Activated CD8-positive, alpha-beta memory T cell treated with anti-CD3 and anti-CD28 coated beads, Interleukin-2, amount 10 ng/mL, durations not matched to agents 7 days and 5 days (primary cell): ENCODE measurements at places on chromosomes 11 and 22. TPM values are rescaled to one million over a fixed set of nuclear protein-coding genes. Genes with fewer than 3 reads are reported as not detected.

- H3K4me1 ChIP-seq = peaks cover 5% of the 10 kb centered on the region
- no peak overlapping the region for H3K27ac ChIP-seq
- DNase-seq = no peak
- no peak overlapping the region for H3K4me3 ChIP-seq
Observed at GRCh38 chr11:12685229-12685628, 11.0 kb downstream of the TEAD1 start.

GRCh38 chr11:106917973-106918372 is 100.3 kb downstream of the GUCY1A2 start:
- no peak overlapping the region for H3K27ac ChIP-seq
- no peaks in the 10 kb centered on the region for H3K4me1 ChIP-seq
- no peak overlapping the region for H3K4me3 ChIP-seq
- no peak for DNase-seq
- no peaks in the 10 kb centered on the region for H3K36me3 ChIP-seq

- H3K27me3 ChIP-seq = peaks cover 4% of the 10 kb centered on the region
- H3K4me1 ChIP-seq = peaks cover 12% of the 10 kb centered on the region
- DNase-seq = peak; percentile 83
- no peaks in the 10 kb centered on the region for H3K36me3 ChIP-seq
- no peak overlapping the region for H3K4me3 ChIP-seq
Observed at GRCh38 chr11:33987975-33988580, 63.5 kb upstream of the CAPRIN1 start.

- no peak overlapping the region for H3K27ac ChIP-seq
- no peaks in the 10 kb centered on the region for H3K27me3 ChIP-seq
- H3K36me3 ChIP-seq = no peaks in the 10 kb centered on the region
Observed at GRCh38 chr11:27882066-27882697, 181.9 kb upstream of the BDNF start.

GRCh38 chr11:120030411-120030810 is 107.5 kb downstream of the TRIM29 start:
- peak; percentile 37 for DNase-seq
- H3K4me1 ChIP-seq = peaks cover 2% of the 10 kb centered on the region
- H3K36me3 ChIP-seq = no peaks in the 10 kb centered on the region
- H3K4me3 ChIP-seq = no peak overlapping the region

DNA sequence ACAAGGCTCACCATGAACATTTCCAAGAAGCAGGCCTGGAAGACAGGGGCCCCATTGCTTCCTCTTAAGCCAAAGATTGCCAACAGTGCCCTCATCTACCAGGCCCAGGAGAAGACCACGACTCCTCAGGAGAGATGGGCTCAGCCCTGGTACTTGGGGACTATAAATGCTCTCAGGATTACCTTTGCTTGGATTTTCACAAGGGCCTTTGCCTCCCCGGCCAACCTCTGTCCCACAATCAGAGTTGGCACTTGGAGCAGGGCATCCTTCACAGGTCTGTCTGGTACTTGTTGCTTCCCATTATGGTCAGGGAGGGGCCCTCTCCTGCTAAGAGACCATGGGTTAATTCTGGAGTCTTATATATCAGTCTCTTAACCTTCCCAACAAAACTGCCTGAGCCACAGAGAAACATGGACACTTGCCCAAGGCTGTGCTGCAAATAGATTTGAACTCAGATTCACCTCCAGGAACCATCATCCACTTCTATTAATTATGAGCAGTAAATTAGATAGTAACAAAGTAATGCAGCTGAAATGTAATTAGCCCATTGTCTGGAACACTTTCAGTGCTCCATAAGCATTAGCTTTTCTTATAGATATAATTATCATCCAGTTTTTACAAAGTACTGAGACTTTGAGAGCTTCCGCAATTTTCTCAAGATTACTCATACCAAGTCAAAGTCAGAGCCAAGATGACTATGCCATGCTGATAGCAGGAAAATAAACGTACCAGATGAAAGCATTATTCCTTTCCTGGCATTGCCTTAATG is 33.5 kb downstream of the POU2AF3 start:
- H3K36me3 ChIP-seq = no peaks in the 10 kb centered on the region
- no peak overlapping the region for H3K27ac ChIP-seq
- peaks cover 21% of the 10 kb centered on the region for H3K27me3 ChIP-seq
- no peak overlapping the region for H3K4me3 ChIP-seq
- H3K4me1 ChIP-seq = no peaks in the 10 kb centered on the region

- H3K4me1 ChIP-seq = no peaks in the 10 kb centered on the region
- H3K4me3 ChIP-seq = no peak overlapping the region
- no peak overlapping the region for H3K27ac ChIP-seq
- no peaks in the 10 kb centered on the region for H3K36me3 ChIP-seq
- no peaks in the 10 kb centered on the region for H3K27me3 ChIP-seq
- no peak for DNase-seq
Observed at GRCh38 chr11:127392575-127392974, 392.0 kb upstream of the KIRREL3 start.

- no peak overlapping the region for H3K4me3 ChIP-seq
- H3K36me3 ChIP-seq = peaks cover 12% of the 10 kb centered on the region
- no peaks in the 10 kb centered on the region for H3K27me3 ChIP-seq
Observed at GRCh38 chr11:116910378-116910777, 73.0 kb upstream of the APOA1 start.

GRCh38 chr11:11177156-11177808 is 175.8 kb downstream of the CSNK2A3 start:
- peaks cover 2% of the 10 kb centered on the region for H3K4me1 ChIP-seq
- no peak overlapping the region for H3K27ac ChIP-seq
- H3K4me3 ChIP-seq = no peak overlapping the region

DNA sequence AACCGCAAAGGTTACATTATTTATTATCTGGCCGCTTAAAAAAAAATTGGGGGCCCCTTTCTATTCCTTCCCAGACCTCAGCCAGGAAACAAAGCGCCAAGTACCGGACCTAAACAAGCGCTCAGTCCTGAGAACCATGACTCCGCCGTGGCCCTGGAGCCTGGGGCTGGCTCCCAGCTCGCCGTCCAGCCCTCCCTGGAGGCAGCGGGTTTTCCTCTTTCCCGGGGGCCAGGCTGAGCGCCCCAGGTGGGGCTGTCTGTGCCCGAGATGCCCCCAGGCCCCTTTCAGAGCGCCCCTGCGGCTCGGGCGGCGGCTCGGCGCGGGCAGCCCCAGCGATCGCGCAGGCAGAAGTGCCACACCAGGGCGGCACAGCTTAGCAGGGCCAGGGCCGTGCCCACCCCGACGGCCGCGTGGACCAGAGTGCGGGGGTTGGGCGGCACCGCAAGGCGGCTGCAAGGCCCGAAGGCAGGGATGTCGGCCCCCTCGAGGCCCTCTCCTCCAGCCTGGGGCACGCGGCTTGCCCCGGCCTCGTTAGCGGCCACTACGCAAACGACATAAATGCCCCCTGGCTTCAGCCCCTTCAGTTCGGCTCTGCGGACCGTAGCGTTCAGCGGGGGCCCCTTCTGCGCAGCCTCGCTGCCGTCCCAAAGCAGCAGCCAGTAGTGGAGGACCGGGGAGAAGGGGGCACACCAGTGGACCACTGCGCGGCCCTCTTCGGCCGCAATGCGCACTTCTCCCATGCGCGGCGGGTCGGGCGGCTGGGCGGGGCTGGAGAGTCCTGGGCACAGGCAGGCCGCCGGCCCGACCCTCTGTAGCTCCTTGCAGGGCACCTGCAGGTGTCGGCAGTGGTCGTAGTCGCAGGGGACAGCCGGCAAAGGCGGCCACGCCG is 1.6 kb downstream of the LRRN4CL start:
- no peak for DNase-seq
- H3K27me3 ChIP-seq = peaks cover 10% of the 10 kb centered on the region
- no peak overlapping the region for H3K4me3 ChIP-seq
- peaks cover 5% of the 10 kb centered on the region for H3K36me3 ChIP-seq
- H3K4me1 ChIP-seq = no peaks in the 10 kb centered on the region

DNA sequence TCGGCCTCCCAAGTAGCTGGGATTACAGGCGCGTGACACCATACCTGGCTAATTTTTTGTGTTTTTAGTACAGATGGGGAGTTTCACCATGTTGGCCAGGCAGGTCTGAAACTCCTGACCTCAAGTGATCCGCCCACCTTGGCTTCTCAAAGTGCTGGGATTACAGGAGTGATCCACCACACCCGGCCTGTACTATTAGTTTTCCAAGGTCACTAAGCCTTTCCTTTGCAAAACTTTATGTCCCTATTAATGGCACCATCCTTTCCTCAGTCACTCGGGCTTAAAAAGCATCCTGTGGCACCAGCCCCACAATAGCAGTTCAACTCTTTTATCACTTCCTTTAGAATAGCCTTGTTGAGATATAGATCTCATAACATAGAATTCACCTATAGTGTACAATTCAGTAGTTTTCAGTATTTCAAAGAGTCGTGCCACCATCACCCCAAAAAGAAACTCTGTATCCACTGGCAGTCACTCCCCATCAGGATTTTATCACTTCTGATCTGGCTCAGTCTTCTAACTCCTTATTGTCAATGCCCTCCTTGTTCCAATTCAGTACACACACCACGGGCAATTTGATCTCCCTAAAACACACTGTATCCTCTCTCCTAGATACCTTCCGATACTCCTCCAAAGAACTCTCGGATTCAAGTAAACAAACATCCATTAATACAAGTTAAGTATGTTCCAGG is 921 bp upstream of the BCL2L13 start:
- DNase-seq = no peak
- H3K27ac ChIP-seq = peak overlapping the region; percentile 98
- peak overlapping the region; percentile 91 for H3K4me3 ChIP-seq
- H3K27me3 ChIP-seq = no peaks in the 10 kb centered on the region

GRCh38 chr22:32661296-32661695 is 140.2 kb upstream of the TIMP3 start:
- H3K27ac ChIP-seq = no peak overlapping the region
- H3K27me3 ChIP-seq = peaks cover 16% of the 10 kb centered on the region
- no peak for DNase-seq
- no peak overlapping the region for H3K4me3 ChIP-seq
- no peaks in the 10 kb centered on the region for H3K36me3 ChIP-seq

DNA sequence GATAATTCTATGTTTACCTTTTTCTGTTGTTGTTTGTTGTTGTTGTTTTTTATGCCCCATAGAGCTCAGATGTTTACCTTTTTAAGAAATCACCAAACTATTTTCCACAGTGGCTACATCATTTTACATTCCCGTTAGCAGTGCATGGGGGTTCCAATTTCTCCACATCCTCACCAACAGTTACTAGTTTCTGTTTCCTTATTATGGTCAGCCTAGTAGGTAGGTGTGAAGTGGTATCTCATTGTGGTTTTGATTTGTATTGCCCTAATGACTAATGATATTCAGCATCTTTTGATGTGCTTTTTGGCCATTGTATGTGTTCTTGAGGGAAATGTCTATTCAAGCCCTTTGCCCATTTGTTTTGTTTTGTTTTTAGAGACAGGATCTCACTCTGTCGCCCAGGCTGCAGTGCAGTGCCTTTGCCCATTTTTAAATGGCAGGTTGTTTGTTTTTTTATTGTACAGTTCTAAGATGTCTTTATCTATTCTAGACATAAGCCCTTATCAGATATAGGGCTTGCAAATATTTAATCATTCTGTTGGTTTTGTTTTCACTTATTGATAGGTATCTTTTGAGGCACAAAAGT is 27.5 kb downstream of the CHEK2 start:
- H3K36me3 ChIP-seq = peaks cover 45% of the 10 kb centered on the region
- no peak for DNase-seq
- peak overlapping the region; percentile 62 for H3K27ac ChIP-seq
- no peak overlapping the region for H3K4me3 ChIP-seq
- H3K27me3 ChIP-seq = no peaks in the 10 kb centered on the region

DNA sequence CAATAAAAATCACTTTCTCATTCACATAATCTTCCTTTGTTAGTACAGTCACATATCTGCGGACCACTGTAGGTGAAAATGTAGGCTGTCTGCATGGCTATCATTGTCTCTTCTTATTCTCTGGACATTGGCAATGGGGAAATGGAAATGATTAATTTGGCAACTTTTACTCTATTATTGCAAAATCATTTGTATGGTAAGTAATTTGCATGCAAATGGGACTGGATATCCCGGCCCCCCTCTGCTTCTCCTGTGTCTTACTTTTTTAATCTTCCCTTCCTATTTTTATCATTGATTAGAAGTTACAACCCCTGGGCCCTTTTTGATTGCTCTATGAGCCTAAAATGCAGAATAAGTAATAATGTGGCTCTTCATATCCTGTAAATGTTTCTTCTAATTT is 6.0 kb downstream of the GRK3 start:
- peaks cover 61% of the 10 kb centered on the region for H3K4me1 ChIP-seq
- H3K27ac ChIP-seq = no peak overlapping the region
- no peak overlapping the region for H3K4me3 ChIP-seq
- no peak for DNase-seq
- H3K27me3 ChIP-seq = no peaks in the 10 kb centered on the region

DNA sequence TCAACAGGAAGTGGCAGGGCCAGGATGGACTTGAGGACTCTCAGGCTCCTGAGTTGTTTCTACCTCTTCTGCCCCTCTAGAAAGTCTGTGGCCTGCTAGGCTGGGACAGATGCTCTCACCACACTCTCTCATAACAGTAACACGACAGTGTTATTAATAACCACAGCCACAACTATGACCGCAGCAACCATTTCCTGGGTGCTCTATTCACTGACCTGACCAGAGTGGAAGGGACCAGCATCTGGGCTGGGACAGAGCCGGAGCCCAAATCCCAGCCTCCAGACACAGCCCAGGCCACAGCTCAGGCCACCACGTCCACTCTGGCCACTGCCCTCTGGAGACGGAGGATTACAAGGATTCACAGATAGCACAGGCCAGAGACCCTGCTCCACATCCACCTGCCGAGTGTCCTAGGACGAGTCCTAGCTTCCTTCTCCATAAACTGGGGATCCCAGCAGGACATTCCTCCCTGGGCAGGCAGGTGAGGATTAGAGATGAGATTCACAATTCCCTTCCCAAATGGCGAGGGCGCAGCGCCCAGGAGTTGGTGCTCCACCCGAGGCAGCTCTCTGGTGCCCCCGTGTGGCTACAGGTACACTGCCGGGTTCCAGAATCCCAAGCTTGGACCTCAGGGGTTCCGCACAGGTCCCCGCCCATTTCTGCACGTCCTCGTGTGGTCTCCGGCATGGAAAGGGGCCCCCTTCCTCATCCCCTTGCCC is 7.1 kb downstream of the PNPLA5 start:
- H3K27me3 ChIP-seq = peaks cover 16% of the 10 kb centered on the region
- H3K4me3 ChIP-seq = no peak overlapping the region
- no peak overlapping the region for H3K27ac ChIP-seq
- peak; percentile 65 for DNase-seq
- H3K36me3 ChIP-seq = no peaks in the 10 kb centered on the region
- peaks cover 11% of the 10 kb centered on the region for H3K4me1 ChIP-seq

- H3K36me3 ChIP-seq = no peaks in the 10 kb centered on the region
- H3K27ac ChIP-seq = no peak overlapping the region
- no peak for DNase-seq
- no peak overlapping the region for H3K4me3 ChIP-seq
Observed at GRCh38 chr11:132336781-132337535, 966.5 kb downstream of the NTM start.

- H3K4me1 ChIP-seq = no peaks in the 10 kb centered on the region
- H3K4me3 ChIP-seq = no peak overlapping the region
- H3K27me3 ChIP-seq = no peaks in the 10 kb centered on the region
- H3K27ac ChIP-seq = no peak overlapping the region
Observed at GRCh38 chr11:129861702-129862522, 33.5 kb downstream of the NFRKB start.

Gene MEN1
- total RNA-seq = 31.2 TPM

Gene OR2AT4
- total RNA-seq = not detected

Gene OR4D5
- total RNA-seq = not detected

Gene SLC17A6
- total RNA-seq = not detected
